ENCODE measurements at places on chromosomes 6 and 20.

DNA sequence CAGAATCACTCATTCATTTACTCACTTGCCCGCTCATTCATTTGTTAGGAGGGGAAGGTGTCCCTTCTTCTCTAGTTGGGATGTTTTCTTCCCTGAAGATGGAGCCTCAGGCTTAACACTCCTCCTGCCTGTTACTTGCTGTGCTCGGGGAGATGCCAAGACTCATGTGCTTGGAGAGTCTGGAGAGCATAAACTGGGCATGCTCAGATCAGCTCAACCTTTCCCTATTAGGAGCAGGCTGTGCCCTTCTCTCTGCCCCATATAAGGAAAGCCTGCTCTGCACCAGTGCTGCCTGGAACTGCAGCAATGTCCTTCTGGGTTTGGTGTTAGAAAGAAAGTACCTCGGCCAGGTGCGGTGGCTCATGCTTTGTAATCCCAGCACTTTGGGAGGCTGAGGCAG lies 18.0 kb upstream of the UBE2V1 start:
- peaks cover 65% of the 10 kb centered on the region for H3K36me3 ChIP-seq
- DNase-seq = no peak
- H3K27ac ChIP-seq = no peak overlapping the region
- H3K4me3 ChIP-seq = no peak overlapping the region

DNA sequence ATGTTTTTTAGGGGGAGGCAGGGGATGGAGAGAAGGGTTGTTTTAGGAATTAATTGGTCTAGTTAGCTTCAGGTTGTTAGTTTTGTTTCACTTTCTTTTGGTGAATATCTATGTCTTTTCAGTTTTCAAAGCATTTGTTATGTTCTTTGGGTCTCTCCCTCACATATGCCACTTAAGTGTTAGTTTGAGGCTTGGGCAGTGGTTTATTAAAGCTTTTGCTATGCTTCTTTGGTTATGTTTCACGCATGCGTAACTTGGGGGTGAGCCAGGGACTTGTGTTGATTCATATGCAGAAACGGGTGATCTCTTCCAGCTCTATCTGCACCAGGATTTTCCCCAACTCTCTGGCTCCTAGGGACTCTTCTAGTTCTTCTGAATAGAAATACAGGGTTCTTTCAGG lies 11.4 kb upstream of the MMS22L start:
- H3K27ac ChIP-seq = no peak overlapping the region
- peaks cover 11% of the 10 kb centered on the region for H3K27me3 ChIP-seq
- no peaks in the 10 kb centered on the region for H3K36me3 ChIP-seq
- H3K4me3 ChIP-seq = no peak overlapping the region

DNA sequence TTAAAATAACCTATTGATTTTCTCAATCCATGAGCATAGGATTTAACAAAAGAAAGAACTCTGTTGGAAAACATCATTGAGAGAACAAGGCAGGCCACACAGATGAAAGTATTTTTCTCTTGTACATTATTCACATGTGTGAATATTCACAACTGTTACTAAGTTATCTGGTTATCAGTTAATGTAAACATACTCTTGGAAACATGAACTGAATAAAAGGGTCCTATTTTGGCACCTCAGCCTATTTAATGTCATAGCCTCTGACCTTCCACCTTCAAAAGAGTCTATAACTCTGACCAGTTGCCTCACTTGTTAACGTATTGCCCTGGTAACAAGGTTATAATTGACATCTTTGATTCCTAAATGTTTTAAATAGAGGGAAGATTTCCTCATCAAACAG lies 8.1 kb downstream of the SYCP2 start:
- no peaks in the 10 kb centered on the region for H3K36me3 ChIP-seq
- no peak overlapping the region for H3K27ac ChIP-seq
- DNase-seq = no peak
- no peaks in the 10 kb centered on the region for H3K4me1 ChIP-seq
- H3K4me3 ChIP-seq = no peak overlapping the region
- H3K27me3 ChIP-seq = no peaks in the 10 kb centered on the region

DNA sequence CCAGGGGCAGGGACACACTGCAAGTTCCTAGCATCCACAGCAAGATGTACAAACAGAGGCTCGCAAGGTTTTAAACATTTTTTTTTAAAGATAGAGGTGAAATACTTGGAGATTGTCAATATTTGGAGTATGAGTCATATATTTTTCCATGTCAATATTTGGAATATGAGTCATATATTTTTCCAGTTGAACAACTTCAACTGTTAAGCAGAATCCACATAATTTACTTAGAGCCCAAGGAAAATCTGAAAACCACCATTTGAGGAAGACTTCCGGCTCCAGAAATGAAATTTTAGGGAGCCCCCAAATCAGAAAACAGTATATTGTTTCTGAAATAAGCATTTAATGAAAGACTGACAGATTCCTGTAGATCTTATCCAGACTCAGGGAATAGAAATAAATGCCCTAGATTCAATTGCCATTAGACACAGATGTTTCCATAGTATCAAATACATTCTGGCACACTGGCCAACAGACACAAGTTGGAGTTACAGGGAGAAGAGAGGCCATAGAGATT lies 51.6 kb upstream of the FAM184A start:
- DNase-seq = no peak
- H3K4me3 ChIP-seq = no peak overlapping the region
- no peaks in the 10 kb centered on the region for H3K4me1 ChIP-seq
- H3K36me3 ChIP-seq = no peaks in the 10 kb centered on the region
- H3K27ac ChIP-seq = no peak overlapping the region

DNA sequence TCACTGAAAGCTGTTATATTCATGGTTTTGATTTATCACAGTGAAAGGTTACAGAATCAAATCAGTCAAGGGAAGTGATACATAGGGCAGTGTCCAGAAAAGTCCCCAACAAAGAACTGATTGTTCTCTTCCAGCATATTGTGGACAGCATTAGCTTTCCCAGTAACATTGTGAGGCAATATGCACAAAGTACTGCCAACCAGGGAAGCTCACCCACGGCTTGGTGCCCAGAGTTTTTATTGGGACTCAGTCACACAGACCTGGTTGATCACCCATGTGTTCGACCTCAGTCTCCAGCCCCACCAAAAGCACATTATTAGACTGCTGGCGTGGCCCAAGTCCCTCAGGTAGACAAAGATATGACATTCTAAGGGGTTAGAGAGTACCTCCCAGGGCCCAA lies 76.0 kb downstream of the LCA5 start:
- H3K4me3 ChIP-seq = no peak overlapping the region
- no peaks in the 10 kb centered on the region for H3K36me3 ChIP-seq
- H3K4me1 ChIP-seq = no peaks in the 10 kb centered on the region

Measured in B cell (primary cell).